ENCODE measurements at places on chromosomes 1 and 21. TPM values are rescaled to one million over a fixed set of nuclear protein-coding genes. Genes with fewer than 3 reads are reported as not detected.

GRCh38 chr1:93575621-93576284 is 105.9 kb downstream of the BCAR3 start:
- DNase-seq: peak; percentile 51

DNA sequence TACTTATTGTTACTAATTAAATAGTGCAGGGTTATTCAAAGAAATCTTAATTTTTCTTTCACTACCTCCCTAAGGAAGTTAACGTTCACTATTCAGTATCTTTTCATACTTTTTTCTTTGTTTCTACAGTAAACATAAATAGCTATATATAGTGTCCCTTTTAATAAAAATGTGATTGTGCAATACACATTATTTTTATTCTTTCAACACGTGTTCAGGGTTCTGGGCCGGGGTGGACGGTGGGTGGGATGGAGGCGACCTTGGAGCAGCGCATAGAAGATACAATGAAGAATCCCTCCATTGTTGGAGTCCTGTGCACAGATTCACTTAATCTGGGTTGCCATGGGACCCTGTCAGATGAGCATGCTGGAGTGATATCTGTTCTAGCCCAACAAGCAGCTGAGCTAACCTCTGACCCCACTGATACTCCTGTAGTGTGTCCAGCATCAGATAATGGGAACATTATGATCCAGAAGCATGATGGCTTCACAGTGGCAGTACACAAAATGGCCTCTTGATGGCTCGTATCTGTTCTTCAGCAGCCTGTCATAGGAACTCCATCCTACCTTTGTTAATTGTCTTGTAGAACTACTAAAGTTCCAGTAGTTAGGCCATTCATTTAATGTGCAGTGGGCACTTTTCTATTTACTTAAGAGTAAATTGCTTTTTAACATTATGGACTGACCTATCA is 155.9 kb upstream of the L1TD1 start:
- DNase-seq: no peak

DNA sequence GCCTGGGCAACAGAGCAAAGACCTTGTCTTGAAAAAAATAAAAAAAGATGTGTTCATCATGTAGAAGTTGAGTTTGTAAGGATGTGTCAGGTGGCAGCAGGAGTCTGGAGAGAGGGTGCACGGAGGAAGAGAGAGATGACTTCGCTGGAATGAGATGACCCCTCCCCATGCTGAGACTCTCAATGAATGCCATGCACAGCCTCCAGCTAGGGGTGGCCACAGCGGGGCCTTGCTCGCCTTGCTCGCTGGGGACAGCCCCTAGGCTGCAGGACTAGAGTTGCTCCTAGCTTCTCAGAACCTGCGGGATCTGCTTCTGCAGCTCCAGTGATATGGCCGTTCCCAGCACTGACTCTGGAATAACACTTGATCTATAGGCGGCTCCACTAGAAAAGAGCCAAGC is 6.6 kb upstream of the C2CD2 start:
- DNase-seq: peak; percentile 43

DNA sequence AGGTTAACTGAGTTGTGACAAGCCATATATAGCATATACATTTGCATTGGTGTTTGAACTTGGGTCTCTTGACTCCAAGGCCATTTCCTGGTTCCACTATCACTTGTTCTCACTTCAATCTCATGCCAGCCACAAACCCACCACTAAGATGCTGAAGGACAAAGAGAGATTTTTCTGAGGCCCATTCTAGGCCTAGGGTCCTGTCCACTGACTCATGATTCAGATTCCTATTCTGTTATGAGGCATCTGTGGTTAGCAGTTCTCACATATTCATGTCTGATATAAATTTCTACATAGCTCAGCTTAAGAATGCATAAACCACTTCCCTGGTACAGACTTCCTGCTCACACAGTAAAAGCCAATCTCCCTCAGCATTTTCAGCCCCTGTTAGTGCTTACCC is 326.1 kb upstream of the BEND5 start:
- no peak for DNase-seq

- no peak for DNase-seq
These were observed 7.0 kb upstream of the BMP8B start for GRCh38 chr1:39795651-39796050.

- peak; percentile 46 for DNase-seq
These were observed 12.7 kb downstream of the COL6A2 start for GRCh38 chr21:46110499-46111192.

DNA sequence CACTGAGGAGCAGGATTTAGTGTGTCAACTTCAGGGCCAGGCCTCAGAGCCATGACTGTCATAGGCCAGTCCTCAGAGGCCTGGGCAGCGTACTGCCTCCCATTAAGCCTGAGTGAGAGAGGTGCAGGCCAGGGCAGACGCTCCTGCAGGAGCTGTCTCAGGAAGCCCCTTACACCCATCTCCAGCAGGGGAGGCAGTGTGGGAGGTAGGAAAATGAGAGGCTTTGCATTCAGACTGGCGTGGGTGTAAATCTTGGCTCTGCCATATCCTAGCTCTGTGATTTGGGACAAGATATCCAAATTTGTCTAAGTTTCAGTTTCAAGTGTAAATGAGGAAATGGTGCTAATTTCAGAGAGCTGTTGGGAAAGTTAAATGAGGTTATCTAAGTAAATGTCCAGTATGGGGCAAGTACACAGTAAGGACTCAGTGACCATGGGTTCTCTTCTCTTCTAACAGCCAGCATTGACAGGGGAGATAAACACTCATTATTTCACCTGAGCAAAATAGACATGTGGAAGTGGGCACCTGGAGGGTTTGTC is 184.1 kb downstream of the ZSCAN20 start:
- DNase-seq: peak; percentile 16

DNA sequence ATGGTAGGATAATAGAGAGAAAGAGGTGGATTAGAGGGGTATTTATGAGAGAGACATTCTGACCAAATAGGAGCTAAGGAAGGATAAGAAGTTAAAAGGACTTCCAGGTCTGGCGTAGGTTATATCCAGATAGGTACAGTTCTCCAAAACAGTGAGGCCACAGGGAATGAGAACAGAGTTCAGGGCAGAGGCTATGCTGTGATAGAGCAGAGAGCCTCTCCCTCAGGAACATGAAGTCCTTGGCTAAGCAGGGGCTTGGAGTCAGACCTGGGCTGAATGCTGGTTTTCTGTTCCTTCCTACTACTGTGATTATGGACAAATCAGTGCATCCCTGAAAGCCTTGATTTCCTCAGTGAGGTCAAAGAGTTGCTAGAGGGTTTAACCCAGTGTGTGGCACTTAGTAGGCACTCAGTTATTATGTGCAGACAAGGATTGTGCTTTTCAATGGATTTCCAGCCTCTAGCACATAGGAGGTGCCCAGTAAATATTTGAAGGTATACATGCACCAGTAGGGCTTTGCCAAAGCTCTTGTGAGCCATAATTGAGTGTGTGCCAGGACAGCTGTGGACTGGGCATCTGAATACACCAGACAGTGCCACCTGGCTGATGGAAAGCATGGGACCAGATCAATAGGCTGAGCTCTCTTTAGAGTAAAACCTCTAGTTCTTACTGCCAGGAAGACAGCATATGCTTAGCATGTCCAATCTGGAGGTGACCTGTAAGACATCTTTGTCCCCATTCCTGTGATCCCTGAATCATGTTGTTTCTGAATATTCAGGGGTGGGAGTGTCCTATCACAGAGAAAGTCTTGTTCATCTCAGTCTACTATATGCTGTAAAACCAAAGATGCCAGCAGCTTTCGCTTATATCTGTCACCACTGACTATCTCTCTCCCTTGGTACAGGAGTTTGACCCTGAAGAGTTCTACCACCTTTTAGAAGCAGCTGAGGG is 111.1 kb downstream of the PIK3R3 start:
- DNase-seq: no peak

GRCh38 chr1:24786191-24786590 is 40.9 kb downstream of the CLIC4 start:
- DNase-seq: no peak

DNA sequence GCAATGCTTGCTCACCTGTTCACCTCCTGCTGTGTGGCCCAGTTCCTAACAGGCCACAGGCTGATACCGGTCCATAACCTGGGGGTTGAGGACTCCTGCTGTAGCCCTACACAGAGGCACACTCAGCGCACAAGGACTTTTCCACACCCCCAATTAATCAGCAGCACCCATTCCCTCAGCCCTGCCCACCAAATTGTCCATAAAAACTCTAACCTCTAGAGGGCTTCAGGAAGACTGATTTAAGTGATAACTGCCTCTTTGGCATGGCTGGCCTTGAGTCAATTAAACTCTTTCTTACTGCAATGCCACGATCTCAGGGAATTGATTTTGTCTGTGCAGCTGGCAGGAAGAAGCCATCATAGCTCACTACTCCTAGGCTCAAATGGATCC is 71.3 kb upstream of the MUTYH start:
- DNase-seq: peak; percentile 38

DNA sequence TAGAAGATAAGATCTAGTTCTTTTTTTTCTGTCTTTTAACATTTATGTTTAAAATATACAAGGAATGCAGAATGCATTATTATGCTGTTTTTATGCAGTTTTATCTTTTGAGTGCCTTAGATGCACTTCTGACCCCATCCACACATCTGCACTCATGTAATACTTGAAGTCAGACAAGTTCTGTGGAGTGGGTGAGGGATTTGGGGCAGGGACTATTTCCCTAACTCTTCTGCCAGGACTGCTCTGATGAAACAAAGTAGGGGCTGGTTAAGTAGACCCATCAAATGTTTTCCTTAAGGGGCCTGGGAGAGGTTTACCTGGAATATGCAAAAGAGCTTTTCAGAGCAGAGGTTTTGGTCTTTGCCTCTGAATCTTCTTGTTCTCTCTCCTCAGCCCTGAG is 11.4 kb downstream of the TRNAU1AP start:
- DNase-seq: no peak

- no peak for DNase-seq
These were observed 50.4 kb upstream of the PTGFR start for GRCh38 chr1:78440381-78440793.

- DNase-seq: peak; percentile 42
These were observed 390 bp upstream of the S100A9 start for GRCh38 chr1:153357076-153357852.

RNF223 gene
- not detected for total RNA-seq

ROR1 gene
- 77.9 TPM for total RNA-seq

KRTAP11-1 gene
- not detected for total RNA-seq

RHD gene
- total RNA-seq: not detected

NRDC gene
- 150 TPM for total RNA-seq

SERTAD4 gene
- total RNA-seq: 0.54 TPM

CYP4B1 gene
- total RNA-seq: not detected

ERRFI1 gene
- 64.3 TPM for total RNA-seq

HHAT gene
- 6.9 TPM for total RNA-seq

ADAMTS5 gene
- total RNA-seq: 0.48 TPM
